Lower leg skin (tissue), 4 donors: ENCODE measurements at places on chromosomes 6 and 20. TPM values are rescaled to one million over a fixed set of nuclear protein-coding genes. Genes with fewer than 3 reads are reported as not detected.

GRCh38 chr20:43492101-43492500, 15.4 kb upstream of the L3MBTL1 start:
- DNase-seq, result no peak

- no peak for DNase-seq
Measured at GRCh38 chr20:47266847-47267515, 89.5 kb downstream of the ZMYND8 start.

GRCh38 chr20:64217539-64218221, 37.9 kb upstream of the PCMTD2 start:
- no peak for DNase-seq

DNA sequence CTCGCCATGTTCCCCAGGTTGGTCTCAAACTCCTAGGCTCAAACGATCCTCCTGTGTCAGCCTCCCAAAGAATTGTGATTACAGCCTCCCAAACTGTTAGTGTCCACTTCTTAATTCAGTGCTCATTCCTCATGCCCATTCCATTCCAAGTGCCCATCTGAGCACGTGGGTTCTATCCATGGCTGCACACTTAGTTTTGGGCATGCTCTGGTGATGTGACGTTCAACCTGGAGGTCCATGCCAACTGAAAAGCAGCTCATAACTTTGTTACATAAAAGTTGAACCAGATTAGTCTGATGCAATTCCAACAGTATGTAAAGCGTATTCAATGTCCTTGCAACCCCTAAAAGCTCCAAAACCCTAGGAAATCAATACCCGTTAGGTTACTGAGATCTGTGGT, 11.5 kb downstream of the SNX9 start:
- no peak for DNase-seq

- DNase-seq, result peak; percentile 52
Measured at GRCh38 chr6:26003102-26003694, 40.6 kb downstream of the TRIM38 start.

- no peak for DNase-seq
Measured at GRCh38 chr6:154993710-154994109, 1.4 kb upstream of the TIAM2 start.

Gene EIF6
- 193 TPM for total RNA-seq
